CD14-positive monocyte (primary cell): ENCODE measurements at places on chromosomes 11 and 22.

- no peak for DNase-seq
Observed at GRCh38 chr11:82831364-82831763, 68.9 kb downstream of the PRCP start.

GRCh38 chr11:59243633-59244032, 30.9 kb upstream of the MPEG1 start:
- no peak for DNase-seq

DNA sequence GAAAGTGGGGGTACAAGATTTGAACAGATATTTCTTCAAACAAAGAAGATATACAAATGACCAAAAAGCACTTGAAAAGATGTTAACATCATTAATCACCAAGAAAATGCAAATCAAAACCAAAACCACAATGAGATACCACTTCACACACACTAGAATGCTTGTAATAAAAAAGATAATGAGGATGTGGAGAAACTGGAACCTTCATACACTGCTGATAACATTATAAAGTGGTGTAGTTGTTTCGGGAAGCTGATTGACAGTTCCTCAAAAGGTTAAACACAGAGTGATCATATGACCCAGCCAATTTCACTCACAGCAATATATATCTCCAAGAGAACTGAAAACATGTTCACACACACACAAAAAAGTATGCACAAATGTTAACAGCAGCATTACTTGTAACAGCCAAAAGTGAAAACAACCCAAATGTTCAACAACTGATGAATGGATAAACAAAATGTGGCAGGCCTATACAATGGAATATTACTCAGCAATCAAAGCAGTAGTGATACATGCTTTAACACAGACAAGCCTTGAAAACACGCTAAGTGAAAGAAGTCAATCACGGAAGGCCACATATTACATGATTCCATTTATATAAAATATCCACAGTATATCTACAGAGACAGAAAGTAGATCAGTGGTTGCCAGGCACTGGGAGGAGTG, 15.1 kb downstream of the PITPNB start:
- no peak for DNase-seq

DNA sequence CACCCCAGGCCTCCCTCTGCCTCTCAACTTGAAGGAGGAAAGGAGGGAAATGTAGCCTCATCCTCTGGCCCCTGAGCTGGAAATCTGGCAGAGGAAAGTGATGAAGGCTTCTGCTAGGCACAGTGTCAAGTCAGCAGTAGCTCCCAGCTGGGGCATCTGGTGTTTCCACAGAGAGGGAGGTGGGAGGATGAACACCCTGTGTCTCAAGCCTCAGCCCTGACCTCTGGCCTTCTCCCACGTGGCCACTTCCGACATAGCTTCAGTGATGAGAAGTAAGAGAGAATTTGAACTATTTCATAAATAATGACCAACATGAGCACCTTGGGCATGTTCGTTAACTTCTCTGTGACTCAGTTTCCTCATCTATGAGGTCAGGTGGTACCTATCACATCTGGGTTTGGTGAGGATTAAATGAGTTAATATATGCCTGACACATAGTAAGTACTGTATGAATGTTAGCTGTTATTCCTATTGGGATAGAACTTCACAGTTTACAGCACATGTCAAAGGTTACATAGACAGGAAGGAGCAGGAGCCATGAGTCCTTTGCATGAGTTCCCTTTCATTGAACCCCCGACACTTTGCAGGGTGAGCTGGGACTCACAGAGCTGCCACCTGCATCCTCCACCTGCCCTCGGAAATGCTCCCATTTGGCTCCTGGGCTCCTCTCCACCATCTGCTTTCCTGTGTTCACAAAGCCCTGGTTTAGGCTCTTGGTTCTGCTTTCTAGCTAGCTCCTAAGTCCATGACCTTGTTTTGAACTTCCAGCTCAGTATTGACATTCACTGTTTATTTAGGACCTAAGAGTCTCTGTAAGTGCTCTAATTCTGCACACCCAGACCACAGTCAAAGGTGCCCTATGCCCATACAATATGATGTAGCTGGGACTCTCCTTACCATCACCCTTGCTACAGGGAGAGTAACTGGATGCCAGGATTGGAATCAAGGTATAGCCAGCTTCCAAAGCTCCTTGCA, 61.7 kb downstream of the CSNK2A3 start:
- no peak for DNase-seq

GRCh38 chr11:107757661-107758060, 45.8 kb upstream of the SLN start:
- DNase-seq, result no peak

DNA sequence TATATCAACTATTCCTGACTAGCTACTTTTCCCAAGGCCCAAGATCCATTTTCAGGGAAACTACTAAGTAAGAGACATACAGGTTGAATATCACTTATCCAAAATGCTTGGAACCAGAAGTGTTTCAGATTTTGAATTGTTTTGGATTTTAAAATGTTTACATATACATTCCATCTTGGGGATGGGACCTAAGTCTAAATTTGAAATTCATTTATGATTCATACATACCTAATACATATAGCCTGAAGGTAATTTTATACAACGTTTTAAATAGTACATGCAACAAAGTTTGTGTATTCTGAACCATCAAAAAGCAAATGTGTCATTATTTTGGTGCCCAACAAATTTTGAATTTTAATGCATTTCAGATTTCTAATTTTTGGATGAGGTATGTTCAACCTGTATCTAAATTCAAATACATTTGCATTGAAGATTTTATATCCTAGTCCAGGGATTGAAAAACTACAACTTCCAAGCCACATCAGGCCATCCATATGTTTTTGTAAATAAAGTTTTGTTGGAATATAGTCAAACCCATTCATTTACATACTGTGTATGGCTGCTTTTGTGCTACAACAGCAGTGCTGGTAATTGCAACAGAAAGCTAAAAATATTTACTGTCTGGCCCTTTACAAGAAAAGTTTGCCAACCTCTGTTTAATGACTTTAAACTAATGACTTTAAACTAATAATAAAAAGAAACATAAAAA, 73.3 kb downstream of the CWF19L2 start:
- DNase-seq, result no peak

- DNase-seq, result no peak
Observed at GRCh38 chr11:67033661-67034166, 10.8 kb downstream of the SYT12 start.

DNA sequence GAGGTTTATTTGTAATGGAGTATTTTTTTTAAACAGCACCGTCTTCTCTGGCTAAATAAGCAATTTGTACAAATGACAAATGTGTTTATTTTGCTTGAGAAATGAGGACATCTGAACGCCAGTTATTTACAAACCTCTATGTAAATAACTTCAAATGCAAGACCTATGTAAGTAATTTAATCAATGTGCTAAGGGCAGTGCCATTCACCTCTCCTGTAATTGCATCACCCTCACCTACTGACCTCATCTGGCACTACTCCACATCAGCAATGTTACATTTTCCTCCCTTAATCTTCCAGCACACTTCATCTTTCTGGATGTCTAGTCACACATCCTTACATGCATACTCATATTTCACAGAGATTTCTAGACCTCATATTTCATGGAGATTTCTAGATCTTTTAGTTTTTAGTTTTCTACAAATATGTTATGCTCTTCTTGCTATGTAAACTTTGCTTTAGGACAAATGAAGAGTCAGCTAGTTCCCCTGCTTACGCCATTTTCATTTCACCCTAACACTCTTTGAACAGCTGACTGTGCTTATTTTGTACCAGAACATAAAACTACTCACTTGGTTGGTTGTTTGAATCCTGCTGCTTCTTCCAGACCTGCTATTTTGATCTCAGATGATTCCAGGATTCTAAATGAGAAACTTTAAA, 238.6 kb downstream of the GRM5 start:
- DNase-seq, result no peak

DNA sequence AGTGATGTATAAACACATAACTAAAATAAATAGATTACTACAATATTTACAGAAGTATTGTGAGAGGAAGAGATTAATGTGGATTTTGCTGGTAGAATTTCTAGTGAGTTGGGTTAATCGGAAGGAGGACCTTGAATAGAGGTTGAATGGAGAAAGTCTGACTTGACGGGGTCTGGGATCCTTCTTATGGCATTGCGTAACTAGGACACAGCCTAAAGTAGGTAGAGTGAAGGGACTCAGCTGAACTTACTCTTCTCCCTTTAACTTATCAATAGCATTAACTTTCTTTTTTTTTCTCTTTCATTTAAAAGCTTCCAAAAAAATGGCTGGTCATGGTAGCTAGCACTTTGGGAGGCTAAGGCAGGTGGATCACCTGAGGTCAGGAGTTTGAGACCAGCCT, 139.2 kb downstream of the HIPK3 start:
- DNase-seq, result no peak

GRCh38 chr11:70220136-70220535, 17.0 kb downstream of the FADD start:
- no peak for DNase-seq

DNA sequence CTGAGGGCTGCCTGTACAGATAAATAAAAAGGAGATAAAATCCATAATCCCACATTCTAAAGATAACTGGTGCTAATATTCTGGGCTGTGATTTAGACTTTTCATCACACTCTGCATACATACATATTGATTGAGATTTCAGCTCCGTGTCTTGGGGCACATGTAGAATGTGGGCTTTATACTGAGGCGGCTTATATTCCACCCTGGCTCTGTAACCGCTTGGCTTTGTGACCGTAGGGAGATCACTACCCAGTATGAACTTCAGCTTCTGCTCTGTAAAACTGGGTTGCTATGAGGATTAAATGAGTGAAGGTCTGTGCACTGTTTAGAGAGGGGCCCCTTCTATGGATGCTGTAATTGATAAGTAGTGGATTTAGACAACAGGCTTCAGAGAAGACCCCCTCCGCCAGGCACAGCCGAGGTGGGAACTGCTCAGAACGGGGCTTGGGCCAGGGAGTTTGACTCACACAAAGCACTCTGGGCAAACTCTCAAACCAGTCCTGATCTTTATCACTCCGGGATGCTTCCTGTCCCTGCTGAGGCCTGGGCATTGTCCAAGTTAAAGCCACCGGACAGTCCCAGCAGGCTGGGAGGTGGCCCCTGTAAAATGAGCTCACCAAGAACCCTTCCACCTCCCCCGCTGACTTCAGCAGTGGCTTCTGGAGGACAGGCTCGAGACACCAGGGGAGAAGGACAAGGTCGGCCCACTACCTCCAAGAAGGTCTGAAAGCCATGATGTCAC, 17.2 kb downstream of the KIAA1671 start:
- no peak for DNase-seq

DNA sequence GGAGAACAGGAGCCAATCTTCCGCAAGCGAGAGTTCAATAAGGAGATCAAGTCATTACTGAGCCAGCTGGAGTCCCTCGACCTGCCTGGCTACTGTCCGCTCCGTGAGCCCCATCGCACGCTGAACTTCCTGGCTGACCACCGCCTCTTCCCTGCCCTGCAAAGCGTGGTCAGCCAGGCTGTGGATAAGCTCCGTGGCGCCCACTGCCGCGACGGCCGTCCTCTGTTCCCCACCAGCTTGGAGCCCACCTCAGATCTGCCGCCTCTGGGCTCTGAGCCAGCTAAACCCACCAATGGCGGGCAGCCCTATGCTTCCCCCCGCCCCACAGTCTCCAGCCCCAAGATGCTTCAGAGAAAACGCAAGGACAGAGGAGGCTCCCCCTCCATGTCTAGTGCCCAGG, 2.3 kb downstream of the CCDC116 start:
- no peak for DNase-seq

DNA sequence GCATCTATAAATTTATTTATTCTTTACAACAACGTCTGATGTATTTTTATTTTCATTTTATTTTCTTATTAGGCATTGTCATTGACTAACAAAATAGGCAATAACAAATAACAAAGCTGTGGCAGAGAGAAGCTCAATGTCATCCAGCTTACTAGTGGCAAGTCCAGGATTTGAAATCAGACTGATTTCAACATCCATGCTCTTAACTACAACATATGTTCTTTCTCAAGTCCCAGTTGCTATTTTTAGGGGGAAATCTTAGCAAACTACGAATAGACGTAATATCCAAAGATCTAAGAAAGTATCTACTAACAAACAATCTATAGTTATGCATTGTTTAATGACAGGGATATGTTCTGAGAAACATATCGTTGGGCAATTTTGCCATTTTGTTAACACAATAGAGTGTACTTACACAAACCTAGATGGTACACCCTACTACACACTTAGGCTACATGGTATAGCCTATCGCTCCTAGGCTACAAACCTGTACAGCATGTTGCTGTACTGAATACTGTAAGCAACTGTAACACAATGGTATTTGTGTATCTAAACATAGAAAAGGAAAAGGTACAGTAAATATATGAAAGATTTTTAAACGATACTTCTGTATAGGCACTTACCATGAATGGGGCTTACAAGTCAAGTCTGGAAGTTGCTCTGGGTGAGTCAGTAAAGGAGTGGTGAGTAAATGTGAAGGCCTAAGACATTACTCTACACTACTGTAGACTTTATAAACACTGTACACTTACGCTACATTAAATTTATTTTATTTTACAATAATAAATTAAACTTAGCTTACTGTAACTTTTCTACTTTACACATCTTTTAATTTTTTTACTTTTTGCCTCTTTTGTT, 151.3 kb downstream of the DLG2 start:
- DNase-seq, result no peak

DNA sequence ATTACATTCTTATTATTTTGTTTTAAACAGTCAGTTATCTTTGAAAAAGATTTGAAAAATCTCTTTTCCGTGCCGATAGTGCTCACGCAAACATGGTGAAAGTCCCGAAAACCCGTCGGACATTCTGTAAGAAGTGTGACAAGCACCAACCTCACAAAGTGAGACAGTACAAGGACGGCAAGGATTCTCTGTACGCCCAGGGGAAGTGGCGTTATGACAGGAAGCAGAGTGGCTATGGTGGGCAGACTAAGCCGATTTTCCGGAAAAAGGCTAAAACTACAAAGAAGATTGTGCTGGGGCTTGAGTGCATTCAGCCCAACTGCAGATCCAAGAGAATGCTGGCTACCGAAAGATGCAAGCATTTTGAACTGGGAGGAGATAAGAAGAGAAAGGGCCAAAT, 28.7 kb upstream of the CTSD start:
- DNase-seq, result peak; percentile 34

DNA sequence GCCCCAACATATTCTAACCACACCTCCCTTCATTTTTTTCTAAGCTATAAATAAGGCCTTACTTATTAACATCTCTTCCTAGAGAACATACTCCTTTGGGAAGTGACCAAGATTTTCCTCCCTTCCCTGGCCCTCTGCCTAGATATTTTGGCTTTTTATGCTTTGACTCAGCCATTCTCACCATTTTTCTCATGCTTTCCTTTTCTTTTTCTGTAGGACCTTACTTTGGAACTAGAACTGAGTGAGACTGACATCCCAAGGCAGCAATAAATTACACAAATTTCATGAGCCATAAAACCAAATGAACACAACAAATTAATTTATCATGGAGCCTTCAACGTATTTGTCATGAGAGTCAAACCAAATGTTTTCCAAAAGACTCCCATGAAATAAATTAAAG, 142.7 kb upstream of the CTSC start:
- DNase-seq, result no peak

GRCh38 chr11:94183251-94183885, 54.7 kb downstream of the PANX1 start:
- no peak for DNase-seq

- DNase-seq, result no peak
Observed at GRCh38 chr11:69265911-69266510, 27.9 kb upstream of the MYEOV start.

GRCh38 chr22:45304971-45305370, 4.8 kb upstream of the FAM118A start:
- DNase-seq, result no peak
